ENCODE measurements at places on chromosomes 6 and 20.

DNA sequence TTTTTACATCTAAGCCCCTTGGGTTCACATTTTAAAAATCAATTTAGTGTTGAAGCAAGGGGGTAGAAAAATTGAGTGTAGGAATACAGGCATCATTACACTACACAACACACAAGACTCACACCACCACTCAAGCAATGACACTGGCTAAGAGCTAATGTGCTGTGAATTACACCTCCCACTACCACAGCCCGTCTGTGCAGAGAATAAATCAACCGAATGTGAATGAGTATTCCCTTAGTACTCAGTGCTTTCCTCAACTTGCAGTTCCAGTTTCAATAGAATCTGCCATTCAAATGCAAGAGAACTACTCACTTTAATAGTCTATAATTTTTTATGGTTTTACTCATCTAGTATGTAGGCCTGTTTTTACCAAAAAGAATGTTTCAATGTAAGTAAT is 114.4 kb downstream of the PDSS2 start:
- DNase-seq, result no peak

DNA sequence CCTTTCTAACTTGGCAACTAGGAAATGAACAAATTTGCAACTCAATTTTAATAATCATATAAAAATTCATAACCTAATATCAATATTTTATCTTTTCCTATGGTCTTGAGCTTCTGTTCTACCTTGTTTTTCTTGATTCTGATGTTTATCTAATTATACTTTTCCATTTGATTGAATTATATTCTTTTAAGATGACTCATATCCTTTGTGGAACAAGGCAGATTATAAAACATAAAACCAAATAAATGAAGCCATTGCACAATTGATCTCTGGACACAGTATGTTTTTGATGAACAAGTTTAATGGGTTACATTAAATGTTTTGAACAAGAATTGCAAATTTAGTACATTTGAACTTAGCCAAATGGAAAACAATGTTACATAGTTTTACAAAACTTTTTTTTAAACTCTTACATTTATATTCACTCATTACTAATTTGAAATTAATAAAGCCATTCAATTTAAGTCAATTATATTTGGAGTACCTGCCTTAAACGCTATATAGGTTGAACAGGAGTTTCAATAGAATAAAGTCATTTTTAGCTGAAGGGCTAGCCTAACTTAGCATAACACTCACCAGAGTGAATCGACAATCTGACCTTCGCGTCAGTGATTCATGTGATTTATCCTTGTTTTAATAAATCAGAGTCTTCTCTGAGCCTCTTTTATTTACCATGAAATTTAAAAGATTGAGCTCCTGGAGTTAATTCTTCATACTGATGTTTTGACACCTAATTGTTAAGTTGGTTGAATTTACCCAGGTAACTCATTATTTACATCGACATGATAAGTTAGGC is 3.8 kb downstream of the NCOA7 start:
- DNase-seq, result no peak

- no peak for DNase-seq
Measured at GRCh38 chr6:15023448-15023847, 222.4 kb upstream of the JARID2 start.

DNA sequence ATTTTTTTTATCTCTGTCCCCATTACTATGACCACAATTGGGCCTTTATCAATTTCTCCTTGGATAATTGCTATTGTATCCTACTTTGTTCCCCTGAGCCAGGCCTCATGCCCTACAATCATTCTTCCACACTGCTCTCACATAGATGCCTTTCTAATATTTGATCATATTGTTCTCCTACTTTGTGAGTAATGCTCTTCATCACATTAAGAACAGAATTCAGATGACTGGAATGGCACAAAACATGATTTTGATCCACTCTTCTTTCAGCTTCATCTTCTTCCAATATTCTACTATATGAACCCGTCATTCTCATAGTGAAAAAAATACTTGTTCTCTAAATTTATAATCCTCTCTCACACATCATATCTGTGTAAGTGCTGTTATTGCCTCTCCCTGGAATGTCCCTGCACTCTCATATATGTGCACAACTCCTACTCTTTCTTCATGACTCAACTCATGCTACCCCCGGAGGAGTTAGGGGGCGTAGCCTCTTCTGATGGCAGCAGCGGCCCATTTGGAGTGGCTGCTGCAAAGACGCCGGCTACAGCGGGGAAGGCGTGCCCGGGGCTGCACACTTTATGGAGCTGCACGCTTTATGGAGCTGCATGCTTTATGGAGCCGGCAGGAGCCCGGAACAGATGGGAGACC is 25.3 kb upstream of the HACE1 start:
- no peak for DNase-seq

GRCh38 chr20:5080384-5080877 is 39.3 kb downstream of the PCNA start:
- no peak for DNase-seq

DNA sequence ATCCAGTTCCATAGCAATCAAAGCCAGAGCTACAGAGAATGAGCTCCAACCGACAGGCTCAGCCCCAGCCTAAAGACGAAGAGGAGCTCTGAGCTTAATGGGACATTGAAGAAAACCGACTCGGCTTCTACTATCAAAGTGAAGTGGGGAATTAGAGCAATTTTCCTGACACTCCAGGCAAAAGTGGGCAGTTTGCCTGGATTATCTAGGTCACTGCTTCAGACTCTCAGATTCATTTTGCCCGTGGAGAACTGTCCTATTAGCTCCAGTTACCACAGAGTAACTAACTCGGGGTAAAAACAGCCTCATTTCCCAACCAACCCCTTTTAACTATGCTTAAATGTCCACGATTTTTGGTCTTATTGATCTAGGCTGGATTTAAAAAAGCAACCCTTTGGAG is 592.1 kb upstream of the NRSN1 start:
- DNase-seq, result no peak

DNA sequence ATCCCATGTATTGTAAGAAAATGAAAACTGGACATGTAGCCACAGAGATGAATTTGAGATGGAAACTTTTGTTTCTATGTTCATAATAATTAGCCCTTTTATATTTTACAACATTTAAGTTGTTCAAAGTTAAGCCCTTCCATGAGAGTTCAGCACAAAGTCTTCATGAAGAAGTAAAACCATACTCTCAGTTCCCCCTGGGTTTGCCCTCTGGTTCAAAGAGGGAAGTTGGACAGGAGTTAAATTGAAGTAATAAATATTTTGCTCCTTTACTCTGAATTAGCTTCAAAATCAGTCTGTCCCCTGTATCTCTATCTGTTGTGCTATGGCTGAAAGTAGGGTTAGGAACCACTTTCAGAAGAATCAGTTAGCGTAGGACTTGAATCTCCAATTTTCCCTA is 31.1 kb downstream of the PHACTR2 start:
- no peak for DNase-seq

GRCh38 chr20:9742821-9743220 is 96.1 kb downstream of the PAK5 start:
- DNase-seq, result no peak

All from central memory CD4-positive, alpha-beta T cell (primary cell).